ENCODE measurements at places on chromosomes 7 and 10.

DNA sequence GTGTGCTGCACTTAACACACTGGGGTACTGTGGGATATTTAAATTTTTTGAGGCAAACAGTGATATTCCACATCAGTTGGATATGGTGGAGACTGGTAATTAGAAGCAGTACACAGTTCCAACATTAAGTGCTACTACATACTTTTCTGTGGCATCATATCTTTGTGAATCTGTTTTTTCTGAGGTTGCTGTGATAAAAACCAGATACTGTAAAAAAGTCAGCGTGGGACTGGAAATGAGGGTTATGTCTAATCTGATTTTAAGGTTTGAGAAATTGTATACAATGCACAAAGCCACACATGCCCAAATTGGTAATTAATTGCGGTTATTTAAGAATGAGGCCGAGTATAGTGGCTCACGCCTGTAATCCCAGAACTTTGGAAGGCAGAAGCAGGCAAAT, 41.2 kb downstream of the TBC1D12 start:
- DNase-seq = no peak

DNA sequence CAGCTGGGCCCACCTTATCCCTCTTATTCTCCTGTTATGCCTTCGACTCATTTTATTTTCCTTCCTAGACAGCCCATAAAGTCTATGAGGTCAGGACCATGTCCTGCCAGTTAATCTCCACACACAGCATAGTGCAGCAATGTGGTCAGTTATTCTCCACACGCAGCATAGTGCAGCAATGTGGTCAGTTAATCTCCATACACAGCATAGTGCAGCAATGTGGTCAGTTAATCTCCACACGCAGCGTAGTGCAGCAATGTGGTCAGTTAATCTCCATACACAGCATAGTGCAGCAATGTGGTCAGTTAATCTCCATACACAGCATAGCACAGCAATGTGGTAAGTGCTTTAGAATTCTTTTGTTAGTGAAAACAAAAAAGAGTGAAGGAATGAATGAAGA, 77.8 kb downstream of the TEX36 start:
- DNase-seq = no peak

- peak; percentile 6 for DNase-seq
Measured at GRCh38 chr7:30930621-30931020, 19.0 kb downstream of the AQP1 start.

DNA sequence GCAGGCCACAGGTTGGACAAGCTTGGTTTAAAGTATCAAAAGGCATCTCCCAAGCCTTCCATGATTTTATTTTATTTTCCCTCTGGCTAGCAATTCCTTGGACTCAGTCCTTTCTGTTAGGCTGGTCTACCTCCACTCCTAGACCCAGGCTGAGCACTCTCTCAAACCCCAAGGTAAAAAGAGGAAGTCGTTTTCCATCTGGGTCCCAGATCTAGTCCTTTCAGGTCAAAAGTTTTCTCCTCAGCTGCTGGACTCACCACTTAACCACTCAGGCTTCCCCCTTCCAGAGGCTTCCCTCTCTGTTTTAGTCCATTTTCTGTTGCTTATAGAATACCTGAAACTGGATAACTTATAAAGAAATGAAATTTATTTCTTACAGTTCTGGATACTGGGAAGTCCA, 252.3 kb upstream of the MKLN1 start:
- DNase-seq = no peak

DNA sequence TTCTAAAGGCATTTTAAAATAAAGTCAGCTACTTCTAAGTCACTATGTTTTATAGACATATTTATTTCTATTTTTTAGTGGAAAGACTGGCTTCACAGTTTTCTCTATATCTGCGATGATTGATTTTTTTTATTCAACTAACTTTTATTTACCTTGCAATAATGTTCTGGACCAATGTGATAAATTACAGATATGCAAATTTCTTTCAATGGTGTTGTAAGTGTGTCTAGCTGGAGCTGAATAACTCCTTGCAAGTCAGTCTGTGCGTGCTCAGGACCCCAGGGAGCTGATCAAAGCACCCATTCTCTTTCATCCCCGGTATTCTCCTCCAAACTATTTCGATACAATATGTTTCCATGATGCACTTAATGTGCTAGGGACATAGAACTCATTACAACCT, 9.7 kb downstream of the PTF1A start:
- no peak for DNase-seq

- DNase-seq = no peak
Measured at GRCh38 chr7:54964136-54964535, 54.7 kb upstream of the EGFR start.

DNA sequence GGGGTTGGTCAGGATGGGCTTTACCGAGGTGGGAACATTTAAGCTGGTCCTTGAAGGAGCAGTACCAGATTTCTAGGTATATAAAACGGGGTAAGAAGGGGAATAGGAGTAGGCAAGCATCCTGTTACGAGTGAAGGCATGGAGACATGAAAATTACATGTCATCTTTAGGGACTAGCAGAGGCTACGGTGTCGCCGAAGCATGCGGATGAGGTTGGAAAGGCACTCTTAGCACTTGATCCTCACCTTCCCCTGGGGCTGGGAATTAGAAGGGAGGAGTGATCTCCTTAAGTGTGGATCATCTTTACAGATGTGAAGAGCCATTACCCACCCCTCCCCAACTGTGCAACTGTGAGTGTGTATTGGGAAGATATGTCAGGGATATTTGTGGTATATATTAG, 13.8 kb upstream of the ZRANB1 start:
- no peak for DNase-seq

DNA sequence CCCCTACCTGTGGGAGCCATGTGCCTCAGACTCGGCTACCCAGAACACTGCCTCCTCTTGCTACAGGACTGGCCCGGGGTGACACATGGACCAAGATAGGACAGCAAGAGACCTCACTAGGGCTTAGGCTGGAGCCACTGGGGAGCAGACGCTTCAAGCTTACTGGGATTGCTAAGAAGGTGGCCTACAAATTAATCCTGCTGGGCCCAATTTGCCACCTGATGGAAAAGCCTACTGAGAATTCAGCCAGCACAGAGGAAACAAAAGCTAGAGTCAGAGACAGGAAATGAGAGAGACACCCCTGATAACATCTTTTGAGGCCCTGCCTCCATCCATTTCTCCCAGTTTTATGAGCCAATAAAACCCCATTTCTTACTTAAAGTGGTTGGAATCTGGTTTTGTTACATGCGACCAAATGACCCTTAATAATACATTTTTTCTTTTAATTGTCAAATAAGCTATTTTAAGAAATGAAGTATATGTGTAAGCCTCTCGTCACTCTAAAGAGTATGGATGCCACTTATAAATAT, 282.1 kb downstream of the CXCL12 start:
- DNase-seq = no peak

GRCh38 chr10:119803264-119803663, 69.4 kb downstream of the MCMBP start:
- DNase-seq = no peak

Measured in Peyer's patch (tissue), 4 donors.